Right lobe of liver (tissue), 6 donors: ENCODE measurements at places on chromosomes 3 and 15. TPM values are rescaled to one million over a fixed set of nuclear protein-coding genes. Genes with fewer than 3 reads are reported as not detected.

GRCh38 chr3:8882642-8883041 is 80.6 kb downstream of the RAD18 start:
- no peaks in the 10 kb centered on the region for H3K27me3 ChIP-seq
- H3K36me3 ChIP-seq, result no peaks in the 10 kb centered on the region
- H3K4me3 ChIP-seq, result no peak overlapping the region
- no peak overlapping the region for H3K27ac ChIP-seq

DNA sequence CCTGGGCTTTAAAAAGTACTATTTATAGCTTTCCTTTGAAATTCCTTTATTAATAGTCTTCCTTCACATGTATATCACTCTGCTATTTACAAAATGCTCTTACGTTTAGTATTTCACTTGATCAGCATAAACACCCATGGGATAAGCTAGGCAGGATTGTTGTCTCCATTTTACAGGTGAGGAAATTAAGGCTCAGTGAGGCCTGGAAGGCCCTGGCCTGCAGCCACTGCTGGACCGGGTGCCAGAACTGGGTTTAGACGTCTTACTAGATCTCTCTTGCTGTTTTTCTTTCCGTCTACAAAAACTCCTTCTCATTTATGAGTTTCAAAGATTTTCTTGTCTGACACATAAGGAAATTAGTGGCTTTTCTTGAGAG is 236.4 kb downstream of the LPP start:
- no peak for DNase-seq
- no peaks in the 10 kb centered on the region for H3K27me3 ChIP-seq
- H3K4me3 ChIP-seq, result no peak overlapping the region
- H3K36me3 ChIP-seq, result no peaks in the 10 kb centered on the region

- no peaks in the 10 kb centered on the region for H3K36me3 ChIP-seq
- H3K4me3 ChIP-seq, result no peak overlapping the region
- no peak overlapping the region for H3K27ac ChIP-seq
- DNase-seq, result no peak
- no peaks in the 10 kb centered on the region for H3K4me1 ChIP-seq
Measured at GRCh38 chr3:100975714-100976113, 17.5 kb downstream of the ABI3BP start.

- peak overlapping the region; percentile 57 for H3K4me3 ChIP-seq
- peaks cover 15% of the 10 kb centered on the region for H3K27me3 ChIP-seq
- DNase-seq, result peak; percentile 58
- no peaks in the 10 kb centered on the region for H3K36me3 ChIP-seq
- peaks cover 11% of the 10 kb centered on the region for H3K4me1 ChIP-seq
Measured at GRCh38 chr3:192917028-192917403, 640 bp downstream of the MB21D2 start.

GRCh38 chr15:80977627-80978036 is 12.0 kb downstream of the MESD start:
- H3K4me1 ChIP-seq, result no peaks in the 10 kb centered on the region
- DNase-seq, result peak; percentile 44
- peaks cover 31% of the 10 kb centered on the region for H3K36me3 ChIP-seq
- no peaks in the 10 kb centered on the region for H3K27me3 ChIP-seq
- H3K27ac ChIP-seq, result no peak overlapping the region

GRCh38 chr3:185959609-185960521 is 22.1 kb upstream of the TRA2B start:
- no peaks in the 10 kb centered on the region for H3K27me3 ChIP-seq
- no peak overlapping the region for H3K27ac ChIP-seq
- H3K4me3 ChIP-seq, result no peak overlapping the region
- no peaks in the 10 kb centered on the region for H3K36me3 ChIP-seq

GRCh38 chr3:171704814-171705213 is 105.5 kb downstream of the PLD1 start:
- no peaks in the 10 kb centered on the region for H3K27me3 ChIP-seq
- H3K27ac ChIP-seq, result no peak overlapping the region
- H3K4me3 ChIP-seq, result no peak overlapping the region
- DNase-seq, result no peak
- H3K36me3 ChIP-seq, result no peaks in the 10 kb centered on the region

- no peak overlapping the region for H3K4me3 ChIP-seq
- no peaks in the 10 kb centered on the region for H3K4me1 ChIP-seq
- no peak overlapping the region for H3K27ac ChIP-seq
- DNase-seq, result no peak
- H3K27me3 ChIP-seq, result no peaks in the 10 kb centered on the region
- H3K36me3 ChIP-seq, result no peaks in the 10 kb centered on the region
Measured at GRCh38 chr3:174873832-174874657, 14.9 kb downstream of the NAALADL2 start.

GRCh38 chr3:147385059-147386012 is 21.0 kb downstream of the ZIC4 start:
- DNase-seq, result no peak
- no peaks in the 10 kb centered on the region for H3K4me1 ChIP-seq
- peaks cover 26% of the 10 kb centered on the region for H3K27me3 ChIP-seq
- H3K4me3 ChIP-seq, result no peak overlapping the region

DNA sequence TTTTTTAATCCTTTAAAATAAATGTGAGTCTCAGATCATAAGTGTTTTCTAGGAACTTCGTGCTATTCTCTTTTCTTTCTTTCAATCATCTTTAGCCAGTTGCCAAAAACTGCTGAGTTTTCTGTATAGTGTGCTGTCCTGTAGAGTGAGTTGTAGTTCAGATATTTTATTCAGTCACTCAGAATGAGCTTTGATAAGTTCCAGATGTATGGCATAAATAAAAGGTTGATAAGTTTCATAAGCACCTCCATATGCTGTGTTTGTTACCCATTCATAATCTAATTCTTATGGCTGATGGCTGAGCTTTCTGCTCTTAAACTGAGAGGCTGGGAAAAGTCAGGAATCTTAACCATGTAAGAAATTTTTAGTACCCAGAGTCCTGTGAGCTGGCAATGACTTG is 59.3 kb upstream of the COL6A6 start:
- no peaks in the 10 kb centered on the region for H3K36me3 ChIP-seq
- no peak overlapping the region for H3K4me3 ChIP-seq
- H3K4me1 ChIP-seq, result no peaks in the 10 kb centered on the region
- H3K27me3 ChIP-seq, result peaks cover 3% of the 10 kb centered on the region
- DNase-seq, result no peak
- no peak overlapping the region for H3K27ac ChIP-seq

GRCh38 chr15:58282060-58282708 is 144.0 kb downstream of the AQP9 start:
- no peaks in the 10 kb centered on the region for H3K36me3 ChIP-seq
- H3K4me1 ChIP-seq, result no peaks in the 10 kb centered on the region
- no peaks in the 10 kb centered on the region for H3K27me3 ChIP-seq
- peak; percentile 72 for DNase-seq
- H3K4me3 ChIP-seq, result no peak overlapping the region
- H3K27ac ChIP-seq, result peak overlapping the region; percentile 59

- no peak overlapping the region for H3K4me3 ChIP-seq
- H3K36me3 ChIP-seq, result no peaks in the 10 kb centered on the region
- no peaks in the 10 kb centered on the region for H3K27me3 ChIP-seq
- H3K27ac ChIP-seq, result no peak overlapping the region
- DNase-seq, result no peak
- no peaks in the 10 kb centered on the region for H3K4me1 ChIP-seq
Measured at GRCh38 chr15:47460795-47461573, 256.3 kb upstream of the SEMA6D start.

- H3K4me1 ChIP-seq, result peaks cover 6% of the 10 kb centered on the region
- peak overlapping the region; percentile 10 for H3K4me3 ChIP-seq
- no peaks in the 10 kb centered on the region for H3K36me3 ChIP-seq
- peak; percentile 72 for DNase-seq
Measured at GRCh38 chr15:98850961-98851572, 156.5 kb downstream of the PGPEP1L start.

DNA sequence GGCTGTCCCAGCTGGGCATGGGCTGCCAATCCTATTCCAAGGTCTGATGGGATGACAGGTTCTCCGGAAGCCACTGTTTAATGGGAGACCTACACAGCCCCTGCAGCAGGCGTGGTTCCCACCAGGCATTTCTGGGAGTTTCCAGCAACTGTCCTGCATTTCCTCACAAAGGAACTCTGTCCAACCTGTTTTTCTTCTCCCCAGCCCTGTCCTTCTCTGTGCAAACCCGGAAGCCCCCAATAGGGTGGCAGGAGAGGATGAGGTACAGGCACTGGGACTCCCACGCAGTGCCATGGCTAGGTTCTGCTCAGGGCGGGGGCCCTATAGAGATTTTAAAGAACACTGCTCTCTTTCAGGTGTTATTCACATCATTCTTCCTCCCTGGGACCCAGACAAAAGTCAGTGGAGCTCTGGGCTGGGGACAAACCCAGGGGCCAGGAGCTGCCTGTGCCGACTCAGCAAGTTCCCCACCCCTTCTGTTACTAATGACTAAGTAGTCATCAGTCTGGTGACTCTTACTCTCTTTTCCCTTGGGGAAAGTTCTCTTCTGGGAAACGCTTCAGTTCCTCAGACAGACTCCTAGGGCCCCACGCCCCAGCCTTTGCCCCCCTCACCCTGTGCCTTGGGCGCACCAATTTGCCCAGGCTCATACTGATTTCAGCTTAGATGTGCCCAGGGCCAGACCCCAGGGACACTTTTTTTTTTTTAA is 97.7 kb downstream of the CD47 start:
- no peak overlapping the region for H3K4me3 ChIP-seq
- no peaks in the 10 kb centered on the region for H3K4me1 ChIP-seq
- no peaks in the 10 kb centered on the region for H3K27me3 ChIP-seq
- H3K36me3 ChIP-seq, result no peaks in the 10 kb centered on the region

GRCh38 chr3:77042343-77042742 is 2.4 kb downstream of the ROBO2 start:
- no peaks in the 10 kb centered on the region for H3K27me3 ChIP-seq
- no peaks in the 10 kb centered on the region for H3K36me3 ChIP-seq
- no peak overlapping the region for H3K27ac ChIP-seq
- DNase-seq, result no peak
- H3K4me1 ChIP-seq, result peaks cover 18% of the 10 kb centered on the region

DNA sequence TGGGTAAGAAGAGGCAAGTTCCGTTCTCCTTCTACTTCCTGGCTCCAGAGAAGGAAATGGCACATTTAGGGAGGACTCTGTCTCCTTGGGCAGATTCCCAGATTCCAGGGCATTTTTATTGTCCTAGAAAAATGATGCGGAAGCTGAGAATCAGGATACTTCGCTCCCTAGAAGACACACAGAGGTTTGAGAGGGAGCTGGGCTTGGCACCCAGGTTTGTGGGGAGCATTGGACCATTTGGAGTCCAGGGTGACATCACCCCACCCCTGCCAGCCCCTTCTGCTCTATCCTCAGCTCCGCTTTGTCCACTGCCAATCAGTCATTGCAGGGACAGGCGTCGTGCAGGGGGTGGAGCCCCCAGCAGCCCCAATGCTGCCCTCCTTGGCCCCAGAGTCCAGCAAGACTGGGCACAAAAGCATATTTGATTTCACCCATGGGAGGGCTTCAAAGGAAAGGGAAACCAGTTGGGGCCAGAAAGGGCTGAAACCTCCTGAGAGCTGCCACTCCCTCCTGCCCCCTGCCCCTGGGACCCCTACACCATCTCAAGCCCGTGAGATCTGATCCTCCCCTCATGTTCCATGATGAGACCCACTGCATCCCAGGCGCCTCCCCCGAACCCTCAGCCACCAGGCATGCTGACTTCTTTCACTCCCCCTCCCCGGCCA is 129.8 kb upstream of the MEF2A start:
- H3K36me3 ChIP-seq, result no peaks in the 10 kb centered on the region
- no peaks in the 10 kb centered on the region for H3K4me1 ChIP-seq
- no peak overlapping the region for H3K27ac ChIP-seq
- H3K4me3 ChIP-seq, result no peak overlapping the region

DNA sequence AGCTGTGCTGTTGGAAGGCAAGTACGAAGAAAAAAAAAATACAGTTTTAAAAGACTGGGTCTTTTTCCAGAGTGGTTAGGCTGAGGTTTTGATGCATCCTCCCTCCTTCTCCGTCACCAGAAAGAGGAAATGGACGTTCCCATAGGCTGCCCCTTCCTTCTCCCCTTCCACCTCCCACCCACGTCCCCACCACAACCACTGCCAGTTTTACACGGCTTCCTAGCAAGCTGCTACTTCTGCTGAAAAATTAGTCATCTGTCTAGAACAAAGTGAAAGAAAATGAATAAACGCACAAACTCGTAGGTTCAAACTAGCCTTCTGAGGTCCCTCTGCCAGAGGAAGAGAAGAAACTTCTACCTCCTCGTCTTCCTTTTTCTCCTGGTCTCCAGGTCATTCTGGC is 71.6 kb upstream of the RPL35A start:
- DNase-seq, result no peak
- H3K36me3 ChIP-seq, result peaks cover 7% of the 10 kb centered on the region
- no peaks in the 10 kb centered on the region for H3K27me3 ChIP-seq
- H3K4me1 ChIP-seq, result no peaks in the 10 kb centered on the region

The ITIH4 gene
- total RNA-seq, result 1,573 TPM

The GPR15 gene
- not detected for total RNA-seq

The LRRC31 gene
- total RNA-seq, result 4.9 TPM

The ZNF80 gene
- total RNA-seq, result not detected

The OR5K2 gene
- total RNA-seq, result not detected

The AMT gene
- total RNA-seq, result 8.4 TPM

The ROBO1 gene
- 4.0 TPM for total RNA-seq
